ENCODE measurements at places on chromosomes 11 and 22.

- no peak for DNase-seq
Observed at GRCh38 chr11:44998051-44998450, 47.4 kb upstream of the TP53I11 start.

- DNase-seq: no peak
Observed at GRCh38 chr11:36278531-36279282, 10.5 kb downstream of the COMMD9 start.

- DNase-seq: no peak
Observed at GRCh38 chr11:109747839-109748238, 325.8 kb downstream of the C11orf87 start.

DNA sequence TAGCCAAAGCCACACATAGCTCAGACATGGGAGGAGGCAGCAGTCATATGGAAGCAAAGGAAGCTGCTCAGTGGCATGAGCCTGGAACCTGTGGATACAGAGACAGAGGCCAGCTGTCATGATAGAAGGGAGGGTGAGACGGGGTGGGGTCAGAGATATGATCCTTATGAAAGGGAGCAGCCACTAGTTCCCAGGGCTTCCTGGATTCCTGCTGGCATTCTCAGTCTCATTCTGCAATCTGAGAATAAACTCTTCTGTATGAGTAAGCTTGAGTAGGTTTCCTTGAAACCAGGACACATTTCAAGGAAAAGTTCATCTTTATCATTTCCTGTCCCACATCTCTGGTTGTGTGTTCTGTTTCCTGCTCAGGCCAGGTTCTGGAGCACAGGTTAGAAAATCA is 220.2 kb upstream of the SNX19 start:
- no peak for DNase-seq

GRCh38 chr11:64842851-64843685 is 1.4 kb downstream of the CDC42BPG start:
- no peak for DNase-seq

DNA sequence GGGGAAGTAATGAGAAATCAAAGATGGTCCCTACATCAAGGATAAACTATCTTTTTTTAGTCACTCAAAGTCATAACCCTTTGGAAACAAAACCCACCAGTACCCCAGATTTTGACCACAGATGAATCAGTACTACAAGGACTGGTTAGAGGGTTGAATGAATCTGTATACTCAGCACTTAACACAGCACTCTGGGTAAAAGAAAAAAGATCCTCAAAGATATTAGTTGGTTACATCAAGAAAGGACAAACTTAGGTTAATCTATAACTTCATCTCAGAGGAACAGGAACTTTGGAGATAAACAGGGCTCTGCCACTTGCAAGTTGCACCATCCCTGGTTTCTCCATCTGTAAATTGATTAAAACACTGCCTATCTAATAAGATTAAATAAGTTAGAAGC is 18.8 kb downstream of the SC5D start:
- DNase-seq: no peak

GRCh38 chr11:115455613-115456012 is 48.6 kb downstream of the CADM1 start:
- DNase-seq: no peak

DNA sequence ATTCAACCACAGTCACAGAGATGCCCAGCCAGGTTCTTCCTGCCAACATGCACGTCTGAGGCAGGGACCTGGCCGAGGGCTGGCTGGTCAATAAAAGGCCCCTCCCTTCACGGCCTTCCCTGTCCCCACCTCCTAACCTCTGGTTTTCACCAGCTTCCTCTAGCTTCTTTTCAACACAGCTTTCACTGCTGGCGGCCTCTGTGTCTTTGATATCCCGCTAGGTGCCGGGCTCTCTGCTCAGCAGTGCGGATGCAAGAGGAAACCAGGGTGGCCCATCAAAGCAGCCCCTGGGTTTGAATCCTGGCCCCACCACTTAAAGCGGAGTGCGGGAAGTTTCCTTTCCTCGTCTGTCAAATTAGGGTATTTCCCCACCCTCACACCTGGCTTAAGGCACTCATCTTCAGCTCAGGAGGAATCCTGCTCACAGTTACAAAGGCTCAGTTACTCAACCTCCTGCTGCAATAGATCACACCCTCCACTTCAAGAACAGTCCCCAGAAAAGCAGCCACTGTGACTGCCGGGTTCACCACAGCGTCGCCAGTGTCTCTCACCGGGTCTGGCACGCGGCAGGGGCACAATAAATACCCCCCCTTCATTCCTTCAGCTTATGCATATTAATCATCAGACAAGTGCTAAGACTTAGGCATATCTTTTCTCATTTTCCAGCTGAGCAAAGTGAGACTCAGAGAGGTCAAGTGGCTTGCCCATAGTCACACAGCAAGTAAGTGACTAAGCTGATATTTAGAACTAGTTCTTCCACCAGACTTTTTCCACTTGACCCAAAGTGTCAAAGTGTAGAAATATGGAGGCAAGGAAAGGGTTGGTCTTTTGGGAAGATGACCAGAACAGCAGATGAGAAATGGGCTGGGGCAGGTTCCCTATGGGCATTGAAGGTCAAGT is 45.7 kb downstream of the TXN2 start:
- DNase-seq: peak; percentile 46

- peak; percentile 13 for DNase-seq
Observed at GRCh38 chr11:118841469-118842242, 42.0 kb upstream of the CXCR5 start.

DNA sequence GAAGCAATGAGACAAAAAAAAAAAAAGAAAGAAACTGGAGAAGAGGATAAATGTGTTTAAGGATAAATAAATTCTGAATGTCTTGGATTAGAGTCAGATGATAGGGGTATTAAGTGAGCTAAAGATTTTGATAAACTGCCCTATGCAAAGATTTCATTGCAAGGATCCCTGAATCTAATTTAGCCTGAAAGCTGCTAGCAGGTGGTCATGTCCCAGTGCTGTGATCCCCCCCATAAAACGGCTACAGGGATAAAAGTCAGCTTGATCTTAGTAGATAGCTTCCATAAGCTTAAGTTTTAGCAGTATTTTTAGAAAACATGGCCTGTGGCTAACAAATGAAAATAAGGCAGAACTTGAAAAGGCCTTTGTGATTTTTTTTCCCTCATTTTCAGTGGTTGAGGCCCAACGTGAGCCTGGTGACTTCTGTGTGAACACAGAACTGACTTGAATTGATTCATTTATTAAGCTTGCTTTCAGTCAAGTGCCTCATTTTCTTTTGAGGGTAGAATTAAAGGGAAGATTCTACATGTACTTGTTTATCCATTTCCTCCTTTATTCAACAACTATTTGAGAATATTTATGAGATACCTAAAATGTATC is 44.5 kb downstream of the CD44 start:
- no peak for DNase-seq

- DNase-seq: no peak
Observed at GRCh38 chr11:10844796-10845195, 13.1 kb downstream of the ZBED5 start.
